Left forelimb (tissue), 1 donor: ENCODE measurements at places on chromosomes 13 and 19.

DNA sequence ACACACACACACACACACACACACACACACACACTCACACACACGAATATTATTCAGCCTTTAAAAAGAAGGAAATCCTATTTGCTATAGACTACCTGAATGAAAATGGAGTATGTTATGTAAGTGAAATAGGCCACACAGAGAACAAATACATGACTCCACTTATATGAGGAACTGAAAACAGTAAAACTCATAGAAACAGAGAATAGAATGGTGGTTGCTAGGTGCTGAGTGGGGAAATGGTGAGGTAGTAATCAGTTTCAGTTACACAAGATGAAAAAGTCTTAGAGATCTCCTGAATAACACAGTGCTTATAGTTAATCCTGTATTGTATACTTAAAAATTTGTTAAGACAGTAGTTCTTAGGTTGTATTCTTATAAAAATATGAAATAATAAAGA, 8.2 kb downstream of the ZNF677 start:
- DNase-seq: no peak

DNA sequence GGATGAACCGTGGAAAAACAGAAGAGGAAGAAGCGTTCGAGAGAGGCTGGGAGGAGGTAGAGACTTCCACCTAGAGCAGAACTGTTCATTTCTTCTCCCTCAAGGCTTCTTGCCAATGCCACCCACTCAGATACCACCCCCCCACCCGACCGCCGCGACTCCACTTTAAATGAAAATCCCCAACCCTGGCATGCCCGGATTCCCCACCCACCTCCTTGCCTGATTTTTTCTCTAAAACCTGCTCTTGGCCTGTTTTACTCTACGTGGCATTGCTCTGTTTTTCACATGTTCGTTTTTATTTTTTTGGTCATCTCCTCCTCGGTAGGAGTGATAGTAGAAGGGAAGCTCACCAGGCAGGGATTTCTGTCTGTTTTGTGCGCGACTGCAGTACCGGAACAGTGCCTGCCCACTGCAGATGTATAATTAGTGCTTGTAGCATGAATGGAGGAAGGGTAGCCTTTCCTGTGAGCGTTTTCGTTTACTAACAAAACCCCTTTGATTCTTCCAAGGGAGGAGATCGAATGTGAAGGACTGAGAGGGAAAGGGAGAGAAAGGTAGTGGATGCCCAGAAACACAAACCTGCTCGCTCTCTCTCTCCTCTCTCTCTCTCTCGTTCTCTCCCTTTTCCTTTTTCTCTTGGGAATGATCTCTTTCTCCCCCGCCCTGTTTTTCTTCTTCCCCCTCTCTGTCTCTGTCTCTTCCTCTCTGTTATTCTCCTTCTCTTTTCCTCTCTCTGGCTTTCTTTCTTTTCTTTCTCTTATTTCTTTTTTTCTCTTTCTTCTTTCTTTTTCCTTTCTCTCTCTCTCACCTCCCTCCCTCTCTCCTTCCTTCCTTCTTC, 2.2 kb downstream of the CD70 start:
- no peak for DNase-seq

GRCh38 chr19:44447916-44448674, at the start of gene ZNF229:
ZNF229 (minus strand) TSS chr19:44448472; CDS start chr19:44442847, 5,625 bp downstream.
- DNase-seq: peak; percentile 86

DNA sequence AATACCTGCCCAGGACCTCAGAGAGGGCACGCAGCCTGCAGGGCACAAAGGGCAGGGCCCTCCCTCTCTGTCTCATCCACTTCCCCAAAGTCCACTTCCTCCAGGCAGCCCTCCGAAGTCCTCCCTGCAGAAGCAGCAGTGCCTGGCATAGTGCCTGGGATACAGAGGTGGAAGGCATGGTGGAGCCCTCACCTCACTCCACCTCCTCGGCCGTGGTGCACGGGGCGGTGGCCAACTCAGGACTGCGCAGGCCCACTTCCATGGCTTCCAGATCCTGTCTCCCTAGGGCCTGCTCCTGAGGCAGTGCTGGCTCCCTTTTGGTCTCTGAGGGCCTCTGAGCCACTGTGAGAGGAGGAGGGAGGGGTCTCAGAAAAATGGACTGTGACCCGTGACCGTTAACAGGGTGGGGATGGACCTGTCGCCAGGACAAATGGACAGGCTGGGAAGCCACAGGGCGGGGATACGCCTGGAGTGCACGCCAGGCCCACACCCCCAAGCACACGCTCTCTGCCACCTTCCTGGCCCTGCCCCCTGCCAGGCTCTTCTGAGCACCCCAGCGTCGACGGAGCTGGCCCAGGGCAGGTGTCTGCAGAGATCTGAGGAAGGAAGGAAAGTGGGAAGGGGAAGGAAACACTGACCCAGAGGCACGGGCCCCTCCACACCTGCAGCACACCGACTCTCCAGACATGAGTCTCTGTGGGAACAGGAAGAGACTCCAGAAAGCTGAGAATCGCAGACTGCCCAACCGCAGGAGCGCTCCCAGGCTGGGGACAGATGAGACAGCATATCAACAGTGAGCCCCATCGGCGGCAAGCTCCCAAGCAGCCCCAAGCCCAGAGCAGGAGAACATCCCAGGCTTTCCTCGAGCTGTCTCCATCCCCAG, 8.4 kb downstream of the REXO1 start:
- no peak for DNase-seq

DNA sequence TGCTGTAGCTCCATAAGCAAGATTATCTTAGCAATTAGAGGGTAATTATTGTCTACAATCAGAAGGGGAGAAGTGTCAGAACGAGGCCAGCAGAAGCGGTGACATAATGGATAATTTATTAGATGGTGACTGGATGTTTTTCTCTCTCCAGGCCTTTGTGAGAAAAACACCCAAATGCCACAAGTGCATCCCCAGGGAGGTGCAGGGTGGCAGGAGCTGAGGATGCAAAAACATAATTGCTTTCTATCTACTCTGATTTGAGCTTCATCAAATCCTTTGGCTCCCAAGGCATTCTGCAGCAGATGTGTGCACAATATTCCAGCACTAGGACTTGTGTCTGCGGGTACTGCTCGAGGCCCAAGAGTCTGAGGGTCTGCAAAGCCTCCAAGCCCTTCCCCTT, 220.1 kb upstream of the SERP2 start:
- DNase-seq: no peak

DNA sequence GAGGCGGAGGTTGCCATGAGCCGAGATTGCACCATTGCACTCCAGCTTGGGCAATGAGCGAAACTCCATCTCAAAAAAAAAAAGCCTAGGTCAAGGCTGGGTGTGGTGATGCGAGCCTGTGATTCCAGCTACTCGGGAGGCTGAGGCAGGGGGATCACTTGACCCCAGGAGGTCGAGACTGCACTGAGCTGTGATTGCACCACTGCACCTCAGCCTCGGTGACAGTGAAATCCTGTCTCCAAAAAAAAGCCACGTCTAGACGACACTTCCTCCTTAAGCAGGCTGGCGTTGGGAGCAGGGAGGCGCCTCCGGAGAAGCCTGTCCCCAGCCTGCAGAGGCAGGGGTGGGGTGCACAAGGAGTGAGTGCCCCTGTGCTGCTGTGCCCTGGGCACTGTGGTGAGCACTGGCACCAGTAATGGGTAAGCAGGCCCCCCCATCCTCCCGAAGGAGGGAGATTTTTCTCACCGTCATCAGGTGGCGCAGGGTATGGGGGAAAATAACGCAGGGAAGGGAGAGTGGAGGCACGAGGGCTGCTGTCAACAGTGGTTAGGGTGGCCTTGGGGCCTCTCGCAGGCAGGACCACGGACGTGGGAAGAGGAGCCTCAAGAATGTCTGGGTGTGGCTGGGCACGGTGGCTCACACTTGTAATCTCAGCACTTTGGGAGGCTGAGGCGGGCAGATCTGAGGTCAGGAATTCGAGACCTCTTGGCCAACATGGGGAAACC, 706 bp downstream of the P2RY11 start:
- DNase-seq: no peak

DNA sequence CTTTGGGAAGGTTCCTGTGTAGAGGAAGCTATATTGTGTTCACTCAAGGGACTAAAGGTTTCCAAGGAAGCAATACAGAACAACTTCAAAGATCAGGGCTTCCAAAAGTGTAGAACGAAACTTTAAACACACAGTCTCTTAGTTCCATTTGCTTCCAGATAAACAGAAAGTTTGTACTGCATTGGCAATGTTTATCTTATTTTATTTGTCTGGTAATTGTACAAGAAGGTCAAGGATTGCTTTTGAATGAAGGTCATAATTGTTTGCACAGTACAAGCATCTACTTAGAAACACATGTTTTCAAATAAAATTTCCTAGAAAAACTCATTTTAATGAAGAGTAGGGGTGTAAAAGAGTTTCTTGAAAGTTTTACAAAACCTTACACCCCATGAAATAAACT, 712.7 kb upstream of the SGCG start:
- no peak for DNase-seq

- no peak for DNase-seq
These were observed 49.6 kb downstream of the ABCC4 start for GRCh38 chr13:95251641-95252040.

DNA sequence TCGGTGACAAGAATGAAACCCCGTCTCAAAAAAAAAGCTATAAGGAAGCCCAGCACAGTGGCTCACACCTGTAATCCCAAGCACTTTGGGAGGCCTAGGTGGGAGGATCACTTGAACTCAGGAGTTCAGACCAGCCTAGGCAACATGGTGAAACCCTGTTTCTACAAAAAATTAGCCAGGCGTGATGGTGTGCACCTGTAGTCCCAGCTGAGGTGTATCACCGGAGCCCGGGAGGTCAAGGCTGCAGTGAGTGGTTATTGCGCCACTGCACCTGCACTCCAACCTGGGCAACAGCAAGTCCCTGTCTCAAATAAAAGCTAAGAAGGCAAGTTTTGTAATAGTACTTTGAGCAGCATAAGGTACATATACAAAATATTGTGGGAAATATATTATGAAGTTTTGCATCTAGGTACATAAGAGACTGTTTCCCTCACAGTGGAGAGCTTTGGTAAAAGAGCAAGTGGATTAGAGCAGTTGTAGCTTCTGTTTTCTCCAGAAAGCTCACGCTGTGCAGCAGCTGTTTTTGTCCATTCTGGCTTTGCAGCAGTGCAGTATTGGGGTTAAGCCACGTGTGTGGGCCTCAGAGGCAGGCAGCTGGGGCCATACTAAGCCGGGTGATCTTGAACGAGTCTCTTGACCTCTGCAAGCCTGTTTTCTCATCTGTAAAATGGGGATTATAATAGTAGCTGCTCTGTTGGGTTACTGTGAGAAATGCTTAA, 35.4 kb downstream of the ARHGAP35 start:
- DNase-seq: no peak

DNA sequence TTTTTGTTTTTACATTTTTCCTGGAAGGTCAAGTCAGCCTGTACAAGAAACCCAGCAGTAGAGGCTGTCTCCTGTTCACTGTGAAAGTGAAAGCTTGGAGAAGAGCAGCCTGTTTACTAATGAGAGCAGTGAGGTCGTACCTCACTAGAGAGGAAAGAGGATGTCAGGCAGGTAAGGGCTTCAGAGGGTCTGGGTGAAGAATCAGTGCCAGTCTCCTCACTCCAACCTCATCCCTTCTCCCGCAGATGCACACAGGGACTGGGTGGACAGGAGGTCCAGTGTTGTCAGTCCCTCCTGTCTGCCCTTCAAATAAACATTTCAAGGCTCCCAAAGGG, 462.5 kb downstream of the KLF5 start:
- DNase-seq: no peak

DNA sequence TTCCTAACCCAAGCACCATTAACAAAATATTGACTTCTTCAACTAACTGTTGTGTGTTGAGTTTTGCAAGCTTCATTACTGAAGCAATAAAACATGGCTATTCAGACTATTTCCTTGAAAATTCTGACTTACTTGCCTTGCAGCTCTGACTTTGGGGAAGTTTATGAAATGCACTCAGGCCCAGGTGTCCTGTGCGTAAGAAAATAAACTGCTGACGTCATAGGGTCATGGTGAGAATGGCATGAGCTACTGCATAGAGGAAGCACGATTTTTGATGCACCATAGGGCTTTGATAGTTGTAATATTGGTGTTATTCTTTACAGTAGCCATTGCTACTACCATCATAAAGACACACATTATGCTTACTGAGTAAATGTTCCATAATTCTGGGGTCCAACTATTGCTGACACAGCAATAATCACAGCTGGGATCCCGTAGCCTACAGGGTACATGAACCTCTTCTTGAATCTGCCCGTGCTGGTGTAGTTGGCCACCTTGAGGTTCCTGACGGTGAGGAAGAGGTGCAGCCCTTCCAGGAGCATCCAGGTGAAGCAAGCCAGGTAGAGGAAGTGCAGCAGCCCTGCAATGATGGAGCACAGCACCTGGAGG, 57.9 kb downstream of the MBD3L2B start:
- no peak for DNase-seq

DNA sequence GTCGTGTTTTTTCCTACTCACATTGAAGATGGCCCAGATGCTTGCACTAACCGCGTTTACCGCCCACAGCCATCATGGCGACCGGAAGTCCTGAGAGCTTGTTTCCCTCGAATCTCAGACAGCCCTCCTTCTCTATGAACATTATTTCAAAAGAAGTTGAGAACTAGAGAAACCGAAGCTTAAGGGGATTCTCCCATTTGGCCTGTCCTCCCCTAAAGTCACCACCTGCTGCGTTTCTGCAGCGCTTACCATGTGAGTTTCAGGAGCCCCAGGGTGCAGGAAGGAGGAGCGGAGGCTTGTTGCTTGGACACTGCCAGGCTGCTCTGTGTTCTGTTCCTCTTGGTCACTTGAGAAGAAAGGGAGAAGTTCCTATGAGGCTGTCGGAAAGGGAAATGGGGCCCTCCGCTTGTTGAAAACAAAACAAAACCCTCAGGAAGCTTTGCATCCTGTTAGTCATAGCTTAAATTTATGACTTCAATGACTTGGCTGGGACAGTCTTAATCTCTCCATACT, 6.2 kb downstream of the CARD8 start:
- no peak for DNase-seq

DNA sequence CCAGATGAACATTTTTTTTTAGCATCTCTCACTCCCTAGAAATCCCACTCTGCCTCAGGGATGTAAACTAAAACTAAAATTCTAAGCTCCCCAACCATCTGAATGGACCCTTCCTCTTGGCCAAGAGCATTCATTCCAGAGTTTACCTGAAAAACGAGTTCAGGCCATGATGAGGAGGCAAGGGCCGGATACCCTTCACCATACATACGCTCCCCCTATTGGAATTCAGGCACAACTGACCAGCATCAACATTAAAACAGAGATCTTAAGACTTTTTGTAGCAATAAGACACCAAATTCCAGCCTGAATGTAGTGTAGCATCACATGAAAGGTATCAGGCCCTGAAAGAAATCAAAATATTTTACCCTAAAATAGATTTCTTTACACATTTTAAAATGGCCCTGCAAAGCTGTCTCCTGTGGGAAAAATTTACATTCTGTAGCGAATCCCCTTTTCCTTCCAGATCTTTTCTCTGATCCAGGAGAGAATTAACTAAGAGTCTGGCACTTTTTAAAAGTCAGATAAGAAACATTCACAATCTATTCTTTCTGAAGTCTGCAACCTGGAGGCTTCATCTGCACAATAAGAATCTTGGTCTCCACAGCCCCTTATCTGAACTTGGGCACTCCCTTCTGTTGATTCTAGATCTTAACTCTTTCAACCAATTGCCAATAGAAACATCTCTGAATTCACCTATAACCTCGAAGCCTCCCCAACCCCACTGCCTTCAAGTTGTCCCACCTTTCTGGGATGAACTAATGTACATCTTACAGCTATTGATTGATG, 888.5 kb downstream of the UQCRFS1 start:
- no peak for DNase-seq
